ENCODE measurements at places on chromosomes 11 and 22.

- no peak for DNase-seq
Measured at GRCh38 chr11:975827-976226, 50.2 kb downstream of the AP2A2 start.

GRCh38 chr11:8721609-8722500 lies 39.3 kb downstream of the RPL27A start:
- DNase-seq, result no peak

GRCh38 chr11:40132912-40133311 lies 1326.5 kb downstream of the LRRC4C start:
- DNase-seq, result no peak

DNA sequence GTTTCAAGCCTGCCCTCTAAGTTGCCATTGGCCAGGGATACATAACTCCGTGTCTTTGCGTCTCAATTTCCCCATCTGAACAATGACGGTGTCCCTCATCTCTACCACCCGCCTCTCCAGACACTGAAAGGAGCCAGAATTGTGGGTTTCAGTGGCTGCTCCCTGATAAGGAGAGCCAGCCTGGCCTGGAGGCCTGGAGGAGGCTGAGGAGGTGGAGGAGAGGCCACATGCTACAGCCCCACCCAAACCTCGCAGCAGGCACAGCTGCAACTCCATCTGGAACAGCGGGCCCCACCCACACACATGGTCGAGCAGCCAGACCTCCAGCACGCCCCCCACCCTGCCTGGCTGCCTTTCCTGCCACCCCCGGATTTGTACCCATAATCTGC lies 34.4 kb upstream of the CD82 start:
- no peak for DNase-seq

DNA sequence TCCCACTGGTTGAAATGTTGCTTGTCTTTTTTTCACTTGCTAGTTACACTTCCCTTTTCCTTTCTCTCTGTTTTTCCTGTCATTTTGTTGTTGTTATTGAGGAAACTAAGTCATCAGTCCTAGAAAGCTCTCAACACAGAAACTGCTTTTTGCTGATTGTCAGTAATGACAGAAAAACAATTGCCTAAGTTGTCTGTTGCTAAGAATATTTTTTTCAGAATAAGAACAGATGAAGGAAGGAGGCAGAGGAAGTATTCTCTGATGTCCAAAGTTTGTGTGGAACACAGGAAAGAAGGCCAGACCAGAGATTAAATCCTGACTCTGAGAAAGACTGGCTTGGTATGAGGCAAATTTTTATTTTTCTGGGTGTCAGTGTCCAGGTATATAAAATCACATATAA lies 163.3 kb downstream of the CASP12 start:
- DNase-seq, result no peak

GRCh38 chr11:120336641-120337354 lies 585 bp downstream of the ARHGEF12 start:
- DNase-seq, result peak; percentile 24

DNA sequence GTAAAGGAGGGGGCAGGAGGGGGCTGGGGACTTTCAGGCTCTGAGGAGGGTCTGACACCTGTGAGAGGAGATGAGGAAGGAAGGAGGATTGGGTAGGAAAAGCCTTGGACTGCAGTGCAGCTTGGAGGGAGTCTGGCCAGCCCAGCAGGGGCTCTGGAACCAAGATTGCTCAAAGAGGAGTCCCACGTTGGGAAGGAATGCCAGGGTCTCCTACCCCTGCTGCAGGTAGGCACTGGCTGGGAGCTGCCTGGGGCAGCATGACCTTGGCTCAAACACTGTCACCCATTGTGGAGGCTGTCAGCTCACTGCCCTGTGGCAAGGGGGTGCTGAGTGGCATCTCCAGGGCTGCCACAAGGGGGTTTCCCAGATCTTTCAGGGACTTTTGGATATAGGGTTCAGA lies 94.5 kb downstream of the RPS6KA4 start:
- no peak for DNase-seq

Data from T-helper 2 cell (primary cell).